ENCODE measurements at places on chromosomes 2 and 18.
A peak's percentile ranks its signal among the peaks of the same experiment; 100 is the strongest.

DNA sequence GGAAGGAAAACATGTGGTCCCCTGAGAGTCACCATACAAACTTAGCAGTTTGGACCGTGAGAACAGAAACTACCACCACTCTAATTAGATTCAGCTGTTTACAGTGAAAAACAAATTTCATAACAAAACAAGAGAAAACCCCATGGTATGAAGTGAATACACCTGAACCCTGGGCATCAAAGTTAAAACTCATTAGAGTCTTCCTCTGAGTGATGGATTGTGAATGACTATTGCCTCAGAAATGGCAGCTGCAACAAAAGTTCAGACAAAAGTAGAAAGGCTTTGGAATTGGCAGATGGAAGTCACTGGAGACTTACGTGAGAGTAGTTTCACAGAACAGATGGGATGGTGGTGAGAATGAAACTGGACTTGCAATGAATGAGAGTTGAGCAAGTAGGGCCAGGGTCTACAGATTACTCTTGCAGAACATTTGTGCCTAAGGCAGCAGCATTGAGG is 98.0 kb downstream of the AAK1 start:
- peak; percentile 35 for DNase-seq

- DNase-seq, result no peak
Observed at GRCh38 chr18:33697498-33697897, 119.5 kb downstream of the ASXL3 start.

GRCh38 chr2:154194909-154195643 is 323.4 kb downstream of the GALNT13 start:
- peak; percentile 59 for DNase-seq

GRCh38 chr2:64289737-64290136 is 145.5 kb upstream of the PELI1 start:
- DNase-seq, result no peak

- no peak for DNase-seq
Observed at GRCh38 chr2:172307800-172308199, 119.6 kb upstream of the ITGA6 start.

- peak; percentile 53 for DNase-seq
Observed at GRCh38 chr2:18829976-18830375, 240.6 kb upstream of the NT5C1B start.

DNA sequence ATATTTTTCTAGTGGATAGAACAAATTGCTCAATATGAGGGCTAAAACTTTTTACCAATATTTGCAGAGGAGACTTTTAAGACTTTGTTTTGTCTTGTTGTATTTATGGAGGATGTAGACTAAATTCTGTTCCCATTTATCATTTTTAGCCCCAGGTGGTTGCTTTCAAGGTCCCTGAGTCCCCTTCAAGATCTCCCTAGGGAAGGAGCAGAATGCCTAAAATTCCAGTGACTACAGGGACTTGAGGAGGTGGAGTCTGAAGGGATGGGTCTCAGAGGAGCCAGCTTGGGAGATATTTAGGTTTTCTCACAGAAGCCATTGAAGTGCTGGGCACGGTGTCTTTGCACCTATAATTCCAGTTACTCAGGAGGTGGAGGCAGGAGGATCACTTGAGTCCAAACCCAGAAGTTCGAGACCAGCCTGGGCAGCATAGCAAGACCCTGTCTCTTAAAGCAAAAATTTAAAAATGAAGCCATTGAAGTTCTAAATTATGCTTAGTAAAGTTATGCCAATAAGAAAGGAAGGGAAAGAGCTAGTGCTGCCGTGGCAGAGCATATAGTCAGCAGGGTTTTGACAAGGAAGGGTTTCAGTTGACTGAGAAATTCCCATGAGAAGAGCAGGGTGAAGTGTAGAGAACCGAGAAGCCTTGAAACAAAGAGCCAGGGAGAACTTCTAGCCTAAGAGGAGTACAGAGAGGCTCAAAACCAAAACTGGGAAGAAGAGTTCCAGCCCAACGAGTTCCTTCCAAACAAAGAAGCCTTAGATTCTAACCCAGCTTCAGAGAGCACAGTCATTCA is 43.4 kb downstream of the COMMD1 start:
- DNase-seq, result no peak

DNA sequence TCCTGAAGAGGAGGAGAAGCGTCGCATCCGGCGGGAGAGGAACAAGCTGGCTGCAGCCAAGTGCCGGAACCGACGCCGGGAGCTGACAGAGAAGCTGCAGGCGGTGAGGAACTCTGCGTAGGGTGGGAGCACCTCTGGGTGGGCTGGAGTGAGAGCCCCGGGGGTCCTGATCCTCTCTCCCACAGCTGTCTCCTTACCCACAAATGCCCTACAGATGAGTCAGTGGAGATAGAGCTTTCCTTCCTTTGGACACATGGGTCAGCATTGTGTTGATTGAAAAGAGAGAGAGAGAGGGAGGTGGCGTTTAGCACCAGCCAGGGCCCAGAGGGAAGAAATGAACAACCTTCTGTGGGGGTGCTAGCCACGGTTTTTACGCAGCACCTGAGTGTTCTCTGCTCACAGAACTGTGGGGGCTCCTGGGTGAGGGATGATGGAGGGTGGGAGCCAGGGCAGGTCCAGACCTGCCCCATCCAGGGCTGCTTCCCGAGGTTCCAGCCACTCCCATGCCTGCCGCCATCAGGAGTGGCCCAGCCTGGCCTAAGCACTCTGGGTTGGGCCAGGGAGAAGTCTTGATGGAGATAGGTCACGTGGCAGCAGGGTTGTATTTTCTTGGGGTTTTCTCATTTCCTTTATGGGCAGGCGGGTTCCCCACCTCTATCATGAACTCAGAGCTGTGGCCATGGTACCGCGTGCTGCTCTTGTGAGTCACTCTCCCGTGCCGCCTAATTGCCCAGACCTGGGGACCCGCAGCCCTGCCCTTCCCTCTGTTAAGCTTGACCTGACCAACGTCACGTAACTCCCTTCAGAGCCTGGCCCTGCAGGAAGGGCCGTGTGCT is 16.3 kb downstream of the FOSL2 start:
- no peak for DNase-seq

GRCh38 chr18:22427822-22428549 is 10.3 kb upstream of the CTAGE1 start:
- DNase-seq, result no peak
